ENCODE measurements at places on chromosomes 7 and 10. TPM values are rescaled to one million over a fixed set of nuclear protein-coding genes. Genes with fewer than 3 reads are reported as not detected.

The VWDE gene
- total RNA-seq, result not detected

The PKD2L1 gene
- not detected for total RNA-seq

The CRTAC1 gene
- total RNA-seq, result not detected

The C7orf57 gene
- 0.24 TPM for total RNA-seq

The CLDN3 gene
- not detected for total RNA-seq

The PNLIP gene
- total RNA-seq, result not detected

The PNLIPRP3 gene
- total RNA-seq, result not detected

The AOC1 gene
- total RNA-seq, result not detected

The YKT6 gene
- total RNA-seq, result 121 TPM

The C10orf62 gene
- not detected for total RNA-seq

The ELFN1 gene
- total RNA-seq, result 36.8 TPM

The NPTX2 gene
- total RNA-seq, result 9.6 TPM

The ZNF804B gene
- total RNA-seq, result not detected

The GBX1 gene
- not detected for total RNA-seq

The SLC39A12 gene
- not detected for total RNA-seq

The LBX1 gene
- not detected for total RNA-seq

The ANK3 gene
- total RNA-seq, result 8.0 TPM

The TRIP6 gene
- total RNA-seq, result 139 TPM

The ADRA2A gene
- 2.9 TPM for total RNA-seq

The SLC26A5 gene
- not detected for total RNA-seq

The KDM7A gene
- total RNA-seq, result 4.4 TPM

The NPFFR1 gene
- total RNA-seq, result not detected

The VIPR2 gene
- total RNA-seq, result not detected

The DENND10 gene
- total RNA-seq, result 109 TPM

The SLC13A1 gene
- total RNA-seq, result not detected

The BMPR1A gene
- total RNA-seq, result 87.5 TPM

The SFTPA1 gene
- total RNA-seq, result not detected

The HMX2 gene
- total RNA-seq, result not detected

The IGF2BP3 gene
- 7.6 TPM for total RNA-seq

The SPDYE2B gene
- not detected for total RNA-seq

The IDE gene
- total RNA-seq, result 35.7 TPM

The OR13A1 gene
- total RNA-seq, result not detected

The UNC5B gene
- 36.1 TPM for total RNA-seq

Measured in hair follicle dermal papilla cell (primary cell).